Urinary bladder (tissue), 4 donors: ENCODE measurements at places on chromosomes 7 and 10. TPM values are rescaled to one million over a fixed set of nuclear protein-coding genes. Genes with fewer than 3 reads are reported as not detected.

DNA sequence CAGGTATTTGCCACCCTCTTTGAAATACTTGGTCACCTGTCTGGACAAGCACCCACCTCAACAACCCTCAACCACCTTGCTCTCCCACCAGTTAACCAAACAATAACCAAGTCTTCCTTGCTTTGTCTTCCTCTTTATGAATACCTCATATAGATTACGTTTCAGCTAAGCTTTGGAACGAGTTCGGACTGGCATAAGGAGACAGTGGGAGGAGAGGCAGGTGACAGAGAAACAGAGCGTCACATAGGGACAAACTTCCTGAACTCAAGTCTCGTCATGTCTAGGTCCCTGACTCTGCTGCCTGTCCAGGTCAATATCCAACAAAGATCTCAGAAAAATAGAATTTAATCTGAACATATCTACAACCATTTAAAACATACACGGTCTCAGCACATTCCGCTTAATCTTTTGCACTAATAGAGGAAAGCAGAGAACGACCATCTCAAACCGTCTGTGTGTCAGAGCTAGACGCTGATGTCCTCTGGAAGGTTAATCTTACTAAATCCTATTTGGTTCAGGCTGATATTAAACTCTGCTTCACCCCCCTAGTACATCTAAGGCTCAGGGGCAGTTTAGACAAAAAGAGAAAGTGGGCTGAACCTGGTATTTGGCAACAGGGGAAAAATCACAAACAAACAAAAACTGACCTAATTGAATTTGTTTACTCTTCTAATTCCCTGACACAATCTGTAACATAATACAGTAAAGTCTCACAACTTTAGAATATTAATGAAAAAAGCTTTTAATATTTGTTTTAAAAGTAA lies 26.4 kb upstream of the SVOPL start:
- DNase-seq, result peak; percentile 77

- DNase-seq, result no peak
These were observed 11.1 kb upstream of the GLCCI1 start for GRCh38 chr7:7957513-7957912.

DNA sequence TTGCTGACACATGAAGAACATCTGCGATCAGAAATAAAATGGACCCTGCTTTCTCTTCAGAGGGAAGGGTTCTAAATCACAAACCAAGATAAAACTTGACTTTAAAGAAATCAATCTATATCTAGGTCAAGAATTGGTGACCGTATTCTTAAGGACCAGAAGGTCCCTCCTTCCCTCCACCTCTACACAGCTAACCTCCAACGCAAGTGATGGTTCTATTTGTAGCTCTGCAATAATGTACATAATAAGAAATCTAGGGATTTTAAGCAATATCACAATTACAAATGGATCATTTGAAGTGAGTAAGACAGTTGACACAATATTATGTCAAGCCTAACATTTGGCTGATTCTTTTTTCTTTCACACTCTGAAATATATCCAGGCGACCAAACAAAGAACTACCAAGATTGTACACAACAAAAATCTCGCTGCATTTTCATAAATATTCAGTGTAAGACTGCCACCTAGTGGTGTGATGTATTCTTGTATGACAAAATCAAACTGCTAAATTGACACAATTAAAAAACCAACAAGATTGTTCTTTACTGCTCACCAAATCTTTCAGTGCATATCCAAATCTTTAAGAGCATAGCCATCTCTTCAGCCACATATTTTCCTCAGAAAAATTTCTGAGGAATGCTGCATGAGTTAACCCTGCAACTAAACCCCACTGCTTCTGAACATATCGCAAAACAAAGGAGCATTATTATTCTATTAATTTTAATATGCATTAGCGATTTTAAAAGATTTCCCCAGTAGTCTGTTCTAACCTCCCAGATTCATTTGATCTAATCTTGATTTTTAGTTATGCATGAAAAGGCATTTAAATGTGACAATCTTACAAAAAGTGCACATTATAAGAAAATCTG lies 44.5 kb downstream of the ICA1 start:
- no peak for DNase-seq

The CHRM2 gene
- total RNA-seq, result 19.8 TPM

- DNase-seq, result no peak
These were observed 88.8 kb downstream of the PTN start for GRCh38 chr7:137254766-137255165.

- no peak for DNase-seq
These were observed 31.1 kb downstream of the DAGLB start for GRCh38 chr7:6416516-6417145.

- no peak for DNase-seq
These were observed 22.6 kb upstream of the LRRC72 start for GRCh38 chr7:16504019-16504418.

DNA sequence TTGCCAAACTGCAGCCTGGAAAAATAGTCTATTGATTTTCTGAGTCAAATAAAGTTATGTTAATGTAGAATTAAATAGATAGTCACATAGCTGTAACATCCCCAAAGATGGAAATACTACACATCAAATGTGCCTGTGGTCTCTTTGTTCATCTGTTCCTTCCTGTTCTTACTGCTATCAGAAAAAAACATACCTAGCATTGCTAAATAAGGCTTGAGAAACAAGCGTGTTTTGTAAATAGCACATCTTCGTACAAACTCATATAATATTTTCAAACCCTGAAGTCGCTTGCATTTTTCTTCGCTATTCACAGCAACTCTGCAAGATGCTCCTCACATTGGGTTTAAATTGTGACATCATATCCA lies 116.1 kb downstream of the KLF6 start:
- DNase-seq, result no peak

- no peak for DNase-seq
These were observed 144.0 kb downstream of the RNF216 start for GRCh38 chr7:5637415-5637814.

The BET1 gene
- 62.7 TPM for total RNA-seq

DNA sequence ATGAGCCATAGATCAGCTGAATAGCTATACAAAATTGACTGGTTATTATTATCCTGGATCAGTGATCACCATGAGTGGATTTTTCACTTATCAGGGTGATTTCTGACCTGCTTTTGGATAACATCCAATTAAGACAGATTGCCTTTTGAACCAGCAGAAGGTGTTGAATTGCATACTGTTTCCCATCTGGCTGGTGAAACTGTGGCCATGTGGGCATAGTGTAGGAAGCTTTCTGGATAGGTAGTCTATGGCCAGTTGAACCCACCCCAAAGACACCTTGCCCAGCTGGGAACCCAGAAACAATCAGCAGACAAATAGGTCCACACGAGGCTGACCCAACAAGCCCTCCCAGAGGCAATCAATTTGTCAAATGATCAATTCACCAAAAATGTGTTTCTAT lies 29.3 kb downstream of the DNAJC12 start:
- DNase-seq, result no peak

DNA sequence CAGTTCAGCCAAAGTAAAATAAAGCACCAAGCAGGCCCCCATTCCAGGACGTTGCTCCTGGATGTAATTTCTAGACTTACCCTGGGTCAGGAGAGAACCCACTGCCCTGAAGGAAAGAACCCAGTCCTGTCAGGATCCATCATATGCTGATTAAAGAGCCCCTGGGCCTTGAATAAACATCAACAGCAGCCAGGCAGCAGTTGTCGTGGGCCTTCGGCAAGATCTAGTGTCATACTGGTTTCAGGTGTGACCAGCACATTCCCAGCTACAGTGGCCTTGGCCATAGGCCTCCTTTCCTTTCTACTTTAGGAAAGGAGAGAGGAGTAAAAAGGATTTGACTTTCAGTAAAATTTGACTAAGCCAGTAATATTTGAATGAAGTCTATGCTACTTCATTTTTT lies 289.1 kb upstream of the CACNA2D1 start:
- no peak for DNase-seq

- DNase-seq, result no peak
These were observed 64.4 kb downstream of the ITGB8 start for GRCh38 chr7:20395104-20395503.

DNA sequence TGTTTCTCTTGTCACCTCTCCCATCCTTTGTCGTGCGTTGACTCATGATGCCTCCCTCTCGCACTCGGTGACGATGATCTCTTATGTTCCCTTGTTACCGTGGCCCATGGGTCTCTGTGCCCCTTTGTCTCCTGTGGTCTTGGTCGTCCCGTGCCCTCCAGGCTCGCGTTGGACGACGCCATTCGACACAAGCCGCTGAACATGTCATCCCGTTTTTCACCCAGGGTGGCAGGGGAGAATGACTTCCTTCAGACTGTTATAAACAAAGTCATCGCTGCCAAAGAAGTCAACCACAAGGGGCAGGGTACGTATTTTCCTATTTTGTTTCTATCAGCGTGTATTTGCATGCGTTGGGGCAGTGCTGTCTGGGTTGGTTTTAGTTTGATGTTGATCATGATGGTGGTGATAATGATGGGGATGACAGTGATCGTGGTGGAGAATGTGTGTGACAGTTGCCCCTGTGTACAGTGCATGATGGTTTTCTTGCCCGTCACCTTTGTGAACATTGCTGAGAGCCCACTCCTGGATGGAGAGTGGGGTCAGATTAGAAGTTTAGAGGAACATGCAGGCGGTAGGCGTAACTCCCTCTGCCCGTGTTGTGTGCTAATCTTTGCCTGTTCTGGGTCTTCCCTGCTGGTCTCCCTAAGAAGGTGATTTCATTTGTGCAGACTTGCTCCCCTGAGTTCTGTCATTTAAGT lies 107.0 kb downstream of the DOCK1 start:
- no peak for DNase-seq

DNA sequence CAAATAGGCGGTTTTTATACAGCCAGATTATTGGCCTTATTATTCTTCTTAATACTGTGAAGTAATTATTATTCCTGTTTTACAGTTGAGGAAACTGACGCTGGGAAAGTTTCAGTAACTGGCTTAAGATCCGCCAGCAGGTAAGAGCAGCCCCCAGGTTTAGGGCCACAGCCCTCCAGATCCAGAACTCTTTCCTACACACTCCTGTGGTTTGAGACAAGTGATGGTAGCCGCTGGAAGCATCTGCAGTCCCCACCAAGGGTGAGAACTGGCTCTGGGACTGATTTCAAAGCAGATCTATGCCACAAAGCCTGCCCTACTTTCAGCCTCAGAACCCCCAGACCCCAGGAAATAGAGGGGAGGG lies 3.0 kb upstream of the UNC5B start:
- no peak for DNase-seq

The TRIM56 gene
- 13.5 TPM for total RNA-seq

DNA sequence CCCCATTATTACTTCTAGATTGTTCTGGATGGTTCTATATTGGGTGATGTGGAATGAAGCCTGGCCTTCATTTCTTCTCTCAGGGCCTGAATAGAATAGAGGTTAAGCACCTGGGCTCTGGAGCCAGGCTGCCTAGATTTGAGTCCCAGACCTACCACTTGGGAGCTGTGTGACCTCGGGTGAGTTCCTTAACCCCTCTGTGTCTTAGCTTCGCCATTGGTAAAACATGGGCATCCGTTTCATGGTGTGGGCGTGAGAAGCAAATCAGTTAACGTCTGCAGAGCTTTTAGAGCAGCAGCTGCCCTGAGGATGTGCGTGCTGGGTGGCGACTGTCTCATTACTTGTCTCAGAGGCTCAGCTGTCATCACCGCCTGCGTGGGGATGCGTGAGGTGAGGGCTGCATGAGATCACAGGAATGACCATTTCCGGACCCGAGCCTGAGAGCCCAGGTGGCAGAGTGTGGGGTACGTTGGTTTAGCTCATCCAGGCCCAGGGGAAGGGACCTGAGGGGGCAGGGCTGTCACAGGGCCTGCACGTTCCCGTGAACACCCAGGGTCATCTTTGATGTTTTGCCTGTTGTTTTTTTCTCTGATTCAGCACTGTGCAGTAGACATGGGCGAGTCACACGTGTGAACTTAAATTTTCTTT lies 9.7 kb downstream of the AGAP3 start:
- DNase-seq, result no peak

GRCh38 chr10:11593612-11594011 lies 17.8 kb downstream of the USP6NL start:
- no peak for DNase-seq

GRCh38 chr7:128356546-128357216 lies 4.8 kb downstream of the PRRT4 start:
- no peak for DNase-seq

DNA sequence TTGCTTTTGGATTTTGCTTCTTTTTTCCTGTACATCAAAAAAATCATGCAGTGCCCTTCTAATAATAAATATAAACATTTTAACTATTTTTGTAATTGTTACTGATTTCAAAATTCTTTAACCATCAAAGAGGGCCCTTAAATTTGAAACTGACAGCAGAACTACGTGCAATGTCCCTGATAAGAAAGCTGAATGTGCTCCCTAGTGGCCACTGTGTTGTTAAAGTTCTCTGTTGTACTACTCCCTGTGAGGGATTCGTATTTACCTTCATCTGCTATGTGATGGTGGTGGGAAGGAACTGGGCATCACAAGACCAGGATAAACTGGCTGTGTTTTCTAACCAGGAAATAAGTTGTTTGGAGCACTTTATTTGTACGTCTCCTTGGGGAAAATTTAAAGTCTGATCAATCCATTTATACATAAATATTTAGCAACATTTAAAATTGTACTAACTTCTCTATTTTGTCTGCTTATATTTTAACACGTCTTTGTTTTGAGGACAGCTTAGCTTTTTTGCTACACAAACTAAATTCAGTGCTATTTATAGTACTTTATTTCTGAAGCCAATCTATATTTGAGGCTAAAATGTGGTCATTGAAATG lies 322.4 kb downstream of the HGF start:
- no peak for DNase-seq

GRCh38 chr10:10092581-10092980 lies 925.1 kb upstream of the CELF2 start:
- no peak for DNase-seq

DNA sequence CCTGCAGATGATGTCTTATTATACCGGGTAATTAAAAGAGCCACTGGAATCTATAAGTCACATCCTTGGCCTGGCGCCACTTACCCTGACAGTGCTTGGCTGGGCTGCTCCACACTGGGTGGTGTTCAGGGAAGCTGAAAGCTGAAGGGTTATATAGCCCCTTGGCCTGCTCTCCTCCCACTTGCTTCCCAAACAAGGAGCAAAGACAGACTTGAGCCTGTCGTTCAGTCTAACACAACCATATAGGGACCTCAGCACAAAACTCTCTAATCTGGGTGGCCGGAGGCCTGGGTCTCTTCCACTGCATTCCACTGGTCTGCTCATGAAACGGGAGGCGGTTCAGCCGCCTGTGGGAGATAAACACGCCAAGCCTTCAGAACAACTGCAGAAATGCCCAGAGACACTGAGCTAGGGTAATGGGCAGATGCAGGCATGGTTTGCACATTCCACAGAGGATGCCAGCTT lies at the start of gene ACTA2:
Gene ACTA2 (minus strand): TSS at position 127 of the 465 bp plus-strand sequence. CDS start 3,843 bp downstream, outside the sequence.
- DNase-seq, result peak; percentile 33

The CACNB2 gene
- 40.4 TPM for total RNA-seq

- no peak for DNase-seq
These were observed 130.3 kb downstream of the NRF1 start for GRCh38 chr7:129741743-129742213.

GRCh38 chr10:99537989-99538917 lies 5.5 kb downstream of the NKX2-3 start:
- no peak for DNase-seq

DNA sequence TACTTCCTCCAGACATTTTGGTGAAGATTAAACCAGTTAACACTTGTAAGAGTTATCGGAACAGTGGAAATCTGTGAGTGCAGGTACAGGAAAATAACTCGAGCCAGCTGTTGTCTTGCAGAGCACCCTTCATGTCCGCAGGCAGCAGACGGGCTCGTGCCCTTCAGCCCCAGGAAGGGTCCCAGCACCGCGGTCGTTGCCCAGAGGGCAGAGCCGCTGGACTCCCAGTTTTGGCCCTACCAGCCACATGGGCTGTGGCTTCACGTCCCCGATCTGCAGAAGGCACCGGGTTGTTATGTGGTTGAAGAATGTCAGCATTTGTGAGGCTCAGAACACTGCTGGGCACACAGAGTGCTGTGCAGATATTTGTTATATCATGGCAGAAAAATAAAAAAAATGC lies 7.2 kb upstream of the ADARB2 start:
- no peak for DNase-seq

The RBP3 gene
- total RNA-seq, result not detected
